Lung (tissue), 17 donors: ENCODE measurements at places on chromosomes 12 and 14. TPM values are rescaled to one million over a fixed set of nuclear protein-coding genes. Genes with fewer than 3 reads are reported as not detected.

Gene B4GALNT3
- 17.2 TPM for polyA plus RNA-seq

Gene KRT80
- 7.2 TPM for polyA plus RNA-seq

Gene METTL1
- 33.7 TPM for polyA plus RNA-seq

Gene RASSF3
- polyA plus RNA-seq: 35.4 TPM
